ENCODE measurements at places on chromosomes 3 and 15.

- DNase-seq, result peak; percentile 1
Measured at GRCh38 chr3:61358364-61358763, 107.1 kb upstream of the FHIT start.

GRCh38 chr3:68018275-68018674 lies 363.9 kb upstream of the SUCLG2 start:
- DNase-seq, result no peak

DNA sequence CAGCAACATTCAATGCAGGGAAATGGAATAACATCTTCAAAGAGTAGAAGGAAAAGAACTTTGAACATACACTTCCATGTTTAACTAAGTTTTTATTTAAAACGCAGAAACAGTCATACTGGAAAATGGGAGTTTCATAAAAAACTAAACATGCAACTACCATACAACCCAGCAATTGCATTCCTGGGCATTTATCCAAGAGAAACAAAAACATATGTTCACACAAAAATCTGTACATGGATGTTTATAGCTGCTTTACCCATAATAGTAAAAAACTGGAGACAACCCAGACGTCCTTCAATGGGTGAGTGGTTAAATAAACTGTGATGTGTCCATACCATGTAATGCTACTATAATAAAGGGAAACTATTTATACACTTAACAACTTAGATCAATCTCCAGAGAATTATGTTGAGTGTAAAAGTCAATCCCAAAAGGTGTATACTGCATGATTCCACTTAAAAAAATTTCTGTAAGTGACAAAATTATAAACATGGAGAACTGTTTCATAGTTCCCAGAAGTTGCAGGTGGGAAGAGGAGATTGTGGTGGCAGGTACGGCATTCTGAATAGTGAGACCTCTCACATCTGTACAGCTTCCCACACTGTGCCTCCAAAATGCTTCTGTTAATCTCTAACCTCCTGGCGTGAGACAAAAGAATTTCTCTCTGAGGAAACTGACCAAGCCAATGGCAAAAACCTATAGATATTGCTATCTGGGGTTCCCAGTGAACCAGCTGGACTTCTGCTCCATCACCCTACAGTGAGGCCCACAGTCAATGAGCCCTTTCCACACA lies 23.1 kb downstream of the ISG20 start:
- no peak for DNase-seq

GRCh38 chr15:67700023-67700422 lies 125.3 kb upstream of the SKOR1 start:
- no peak for DNase-seq

DNA sequence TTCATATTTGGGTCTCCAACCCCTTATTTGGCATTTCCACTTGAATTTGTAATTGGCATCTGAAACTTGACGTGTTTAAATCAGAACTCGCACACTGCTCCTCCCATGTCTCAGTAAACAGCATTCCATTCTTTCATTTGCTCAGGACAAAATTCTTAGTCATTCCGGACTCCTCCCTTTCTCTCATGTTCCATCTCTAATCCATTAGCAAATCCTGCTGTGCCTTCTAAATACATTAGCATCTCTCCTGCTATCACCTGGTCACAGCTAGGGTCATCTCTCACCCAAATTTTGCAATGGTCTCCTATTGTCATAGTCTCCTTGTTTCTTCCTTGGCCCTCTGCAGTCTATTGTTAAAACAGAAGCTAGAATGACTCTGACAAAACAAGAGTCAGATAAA lies 119.9 kb upstream of the CADPS start:
- DNase-seq, result no peak

GRCh38 chr15:99102332-99103235 lies 2.3 kb upstream of the SYNM start:
- no peak for DNase-seq

- no peak for DNase-seq
Measured at GRCh38 chr3:56219894-56220805, 248.1 kb downstream of the ERC2 start.

- DNase-seq, result no peak
Measured at GRCh38 chr3:24229468-24230221, 265.0 kb downstream of the THRB start.

- no peak for DNase-seq
Measured at GRCh38 chr3:132394320-132394719, 23.0 kb upstream of the DNAJC13 start.

GRCh38 chr15:100120111-100120510 lies 221.7 kb downstream of the ADAMTS17 start:
- DNase-seq, result no peak

DNA sequence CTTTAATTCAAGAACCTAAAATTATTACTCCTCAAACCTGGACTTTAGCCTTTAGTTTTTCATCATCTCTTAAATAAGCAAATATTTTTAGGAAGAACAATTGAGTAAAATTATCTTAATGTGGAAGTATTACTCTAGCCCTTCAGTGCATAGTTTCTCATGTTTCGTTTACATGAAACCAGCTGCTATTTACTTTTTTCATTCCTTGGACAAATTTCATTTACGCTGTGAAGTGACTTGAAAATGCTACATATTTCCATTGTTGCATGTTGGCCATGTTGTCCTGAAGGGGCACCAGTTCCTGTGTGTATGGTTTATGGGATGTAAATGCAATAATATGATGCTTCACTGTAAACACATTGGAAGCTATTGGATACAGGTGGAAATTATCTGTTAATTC lies 49.9 kb downstream of the SLC25A26 start:
- no peak for DNase-seq

- no peak for DNase-seq
Measured at GRCh38 chr3:151976211-151977050, 103.0 kb downstream of the SUCNR1 start.

DNA sequence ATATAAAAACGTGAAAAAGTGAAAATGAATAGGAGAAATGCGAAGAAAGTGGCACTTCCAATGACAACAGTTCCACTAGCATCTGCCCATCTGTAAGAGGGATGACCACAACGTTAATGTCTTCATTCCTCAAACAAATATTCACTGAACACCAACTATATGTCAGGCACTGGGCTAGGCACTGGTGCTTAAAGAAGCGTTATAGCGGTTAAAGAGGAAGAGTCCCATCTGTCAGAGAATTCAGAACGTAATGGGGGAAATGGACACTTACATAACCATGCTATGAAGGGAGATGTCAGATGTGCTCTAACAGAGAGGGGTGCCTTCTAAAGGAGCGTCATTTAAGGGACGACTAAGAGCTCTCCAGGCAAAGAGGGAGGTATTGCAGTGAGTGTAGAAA lies 8.2 kb downstream of the RUBCN start:
- DNase-seq, result no peak

DNA sequence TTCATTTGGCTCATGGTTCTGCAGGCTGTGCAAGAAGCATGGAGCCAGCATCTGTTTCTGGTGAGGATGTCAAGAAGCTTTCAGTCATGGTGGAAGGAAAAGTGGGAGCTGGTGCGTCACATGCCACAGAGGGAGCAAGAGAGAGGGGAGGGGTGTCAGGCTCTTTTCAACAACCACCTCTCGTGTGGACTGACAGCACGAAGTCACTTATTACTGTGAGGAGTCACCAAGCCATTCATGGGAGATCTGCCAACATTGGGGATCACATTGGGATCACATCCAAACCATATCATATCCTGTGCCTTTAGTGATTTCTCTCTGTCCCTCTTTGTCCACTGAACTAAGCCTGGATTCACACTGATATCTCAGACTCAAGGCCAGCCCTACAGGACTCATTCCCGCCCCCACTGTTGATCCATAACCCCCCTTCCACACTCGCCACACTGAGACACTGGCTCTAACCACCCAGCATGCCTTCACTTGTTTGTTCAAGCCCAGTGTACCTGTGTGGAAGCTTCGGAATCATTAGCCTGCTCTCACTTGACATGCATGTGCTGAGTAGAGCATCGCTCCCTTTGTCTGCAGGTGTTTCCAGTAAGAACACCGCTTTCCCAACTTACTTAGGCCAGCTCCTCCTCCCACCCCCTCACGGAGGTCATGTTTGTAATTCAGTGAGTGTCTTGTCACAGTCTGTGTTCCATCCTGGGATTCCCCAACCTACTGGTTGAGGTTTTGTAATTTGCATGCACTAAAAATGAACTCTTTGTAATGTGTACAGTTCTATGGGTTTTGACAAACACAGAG lies 132.2 kb downstream of the KLF13 start:
- peak; percentile 24 for DNase-seq

DNA sequence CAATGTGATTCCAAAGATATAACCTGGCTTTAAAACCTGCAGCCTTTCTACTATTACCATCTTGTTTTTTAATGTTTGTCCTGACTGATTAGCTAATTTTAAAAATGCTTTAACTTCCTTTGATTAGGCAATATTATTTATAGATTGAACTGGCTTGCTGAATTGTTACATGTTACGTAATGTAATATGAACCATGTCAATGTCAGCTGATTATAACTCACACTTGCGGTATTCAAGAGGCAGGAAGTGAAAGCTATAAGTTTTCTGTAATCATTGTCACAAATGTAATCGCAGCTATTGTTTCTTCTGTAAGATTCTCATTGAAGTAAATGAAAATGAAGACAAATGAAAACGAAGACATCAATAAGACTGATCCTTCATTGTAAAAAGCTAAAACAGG lies 146.8 kb downstream of the ROBO2 start:
- DNase-seq, result no peak

- DNase-seq, result no peak
Measured at GRCh38 chr3:58173669-58174398, 36.9 kb downstream of the DNASE1L3 start.

GRCh38 chr3:39590806-39591205 lies 123.3 kb downstream of the MOBP start:
- DNase-seq, result no peak

DNA sequence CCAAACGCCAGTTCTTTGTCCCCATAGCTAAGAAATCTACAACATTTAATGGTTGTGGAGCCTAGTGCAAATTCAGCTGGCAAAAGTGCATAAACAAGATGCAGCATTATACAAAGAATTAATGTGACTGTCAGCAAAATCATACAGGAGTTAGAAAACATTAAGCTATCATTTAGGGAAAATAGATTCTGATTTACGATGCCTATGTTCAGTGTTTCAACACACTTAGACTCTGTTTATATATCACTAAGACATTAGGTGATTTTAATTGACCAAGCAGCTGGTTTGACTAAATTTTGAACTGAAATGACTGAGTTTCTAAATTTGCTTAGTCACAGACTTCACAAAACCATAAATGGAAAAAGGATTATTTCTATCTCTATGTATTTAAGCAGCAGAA lies 1076.8 kb downstream of the TBL1XR1 start:
- DNase-seq, result no peak

DNA sequence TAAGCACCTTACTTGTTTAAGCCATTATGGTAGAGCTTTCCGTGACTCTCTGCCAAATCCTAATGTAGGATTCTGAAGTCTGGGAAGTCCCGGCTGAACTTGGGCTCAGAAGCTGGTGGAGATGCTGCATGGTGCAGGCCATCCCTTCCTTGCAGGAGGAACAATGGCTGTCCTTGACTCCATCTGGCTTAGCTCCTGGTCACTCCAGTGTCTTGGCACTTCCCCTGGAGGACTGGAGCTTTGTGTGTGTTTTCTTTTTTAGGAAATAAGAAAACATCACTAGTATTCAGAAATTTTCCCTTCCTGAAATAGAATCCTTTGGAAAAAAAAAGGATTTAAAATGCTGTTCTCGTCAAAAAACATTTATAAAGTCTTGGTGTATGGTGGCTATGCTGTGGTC lies 209.3 kb upstream of the ROPN1 start:
- no peak for DNase-seq

GRCh38 chr3:16884748-16885592 lies at the start of gene PLCL2:
Gene PLCL2, plus strand, starts transcription at chr3:16884955. Its CDS starts 85 bp downstream, at chr3:16885040.
- DNase-seq, result peak; percentile 73

- no peak for DNase-seq
Measured at GRCh38 chr3:164533275-164533674, 545.0 kb downstream of the SI start.

GRCh38 chr3:43729707-43730414 lies 39.1 kb downstream of the ABHD5 start:
- no peak for DNase-seq

GRCh38 chr3:177792311-177793030 lies 595.2 kb upstream of the TBL1XR1 start:
- DNase-seq, result no peak

- no peak for DNase-seq
Measured at GRCh38 chr3:141454054-141454453, 32.8 kb upstream of the RASA2 start.

DNA sequence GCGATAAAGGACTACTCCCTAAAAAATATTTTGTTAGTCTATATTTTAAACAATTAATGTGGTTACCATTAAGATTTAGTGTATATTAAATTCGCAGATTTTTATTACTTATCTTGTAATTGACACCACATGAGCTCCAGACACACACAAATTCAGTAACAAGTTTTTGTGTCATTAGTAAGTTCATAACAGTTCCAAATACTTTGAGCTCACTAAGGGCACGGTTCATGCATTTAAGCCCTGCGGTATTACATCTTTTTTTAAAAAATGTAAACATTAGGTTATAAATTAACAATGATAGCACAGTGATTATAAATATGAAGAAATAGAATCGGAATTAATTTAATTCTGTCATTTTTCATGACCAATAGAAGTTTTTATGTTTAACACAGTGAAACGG lies 317.3 kb downstream of the ZNF385D start:
- DNase-seq, result no peak

DNA sequence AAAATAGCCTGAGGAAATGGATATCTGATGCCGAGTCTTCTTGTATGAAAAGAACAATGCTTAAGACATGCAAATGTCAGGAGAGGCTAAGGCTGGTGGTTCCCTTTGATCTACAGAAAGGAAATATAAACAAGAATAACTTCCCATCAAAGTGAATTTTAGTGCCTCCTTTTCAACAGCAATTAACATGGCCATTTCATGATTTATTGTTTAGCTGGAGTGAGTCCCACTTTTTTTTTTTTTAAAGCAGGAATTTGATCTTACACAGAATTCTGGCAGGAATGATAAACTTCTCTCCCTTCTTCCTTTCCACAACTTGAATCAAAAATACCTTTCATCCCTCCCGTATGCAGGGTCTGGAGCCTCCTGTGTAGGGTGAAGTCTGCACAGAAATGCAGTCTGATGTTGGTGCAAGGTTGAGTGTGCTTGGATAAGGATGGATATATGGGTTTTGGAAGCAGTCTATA lies 287.0 kb downstream of the MEX3B start:
- no peak for DNase-seq

- DNase-seq, result no peak
Measured at GRCh38 chr3:29137601-29138000, 143.3 kb upstream of the RBMS3 start.

DNA sequence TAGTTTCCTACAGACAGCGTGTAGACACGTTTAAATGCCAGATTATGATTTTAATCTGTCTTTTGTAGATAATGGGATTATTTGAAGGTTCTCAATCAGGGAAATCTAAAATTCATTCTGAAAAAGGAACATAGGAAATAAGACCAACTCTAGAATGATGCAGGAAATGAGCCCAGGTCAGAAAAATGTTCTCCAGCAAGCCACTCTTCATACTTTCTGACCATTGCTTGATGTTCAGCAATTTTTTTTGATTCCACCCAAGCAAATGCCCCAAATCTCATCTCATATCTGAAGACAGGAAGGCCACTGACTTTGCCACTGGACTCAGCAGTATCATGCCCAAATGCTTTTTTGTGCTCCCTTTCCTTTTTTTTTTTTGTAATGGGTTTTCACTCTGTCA lies 373.4 kb downstream of the LPP start:
- DNase-seq, result no peak

- no peak for DNase-seq
Measured at GRCh38 chr3:124926426-124927101, 8.0 kb downstream of the MUC13 start.

GRCh38 chr15:81596159-81596865 lies 222.3 kb upstream of the TMC3 start:
- no peak for DNase-seq

- peak; percentile 31 for DNase-seq
Measured at GRCh38 chr3:63980830-63981498, 42.3 kb downstream of the PSMD6 start.

- no peak for DNase-seq
Measured at GRCh38 chr15:93300796-93301195, 211.8 kb upstream of the RGMA start.

Data from CD4-positive, alpha-beta T cell treated with Interleukin-15 for 4 hours (primary cell).